Cardiac fibroblast (primary cell): ENCODE measurements at places on chromosomes 5 and 9.

GRCh38 chr5:77844623-77845323 is 68.6 kb upstream of the TBCA start:
- no peak for DNase-seq

GRCh38 chr5:127373858-127374491 is 83.4 kb downstream of the MEGF10 start:
- DNase-seq, result no peak

GRCh38 chr5:180832638-180833068 is 28.4 kb downstream of the ZFP62 start:
- no peak for DNase-seq

DNA sequence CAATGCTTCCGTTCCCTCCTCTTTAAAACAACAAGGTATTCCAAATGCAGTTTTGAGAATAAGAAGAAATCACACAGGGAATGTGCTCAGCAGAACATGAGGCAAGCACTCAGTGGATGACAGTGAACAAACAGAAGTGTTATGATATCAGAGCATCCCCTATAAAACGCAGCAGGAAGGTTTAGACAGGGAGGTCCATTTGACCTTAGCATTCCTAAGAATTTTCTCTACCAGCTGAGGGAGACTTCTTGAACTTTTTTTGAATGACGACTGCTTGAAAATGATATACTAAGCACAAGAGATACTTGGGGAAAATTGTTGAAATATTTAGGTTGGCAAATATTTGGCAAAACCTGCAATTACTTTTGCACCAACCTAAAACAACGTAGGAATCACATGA is 3.9 kb downstream of the AMACR start:
- DNase-seq, result no peak

DNA sequence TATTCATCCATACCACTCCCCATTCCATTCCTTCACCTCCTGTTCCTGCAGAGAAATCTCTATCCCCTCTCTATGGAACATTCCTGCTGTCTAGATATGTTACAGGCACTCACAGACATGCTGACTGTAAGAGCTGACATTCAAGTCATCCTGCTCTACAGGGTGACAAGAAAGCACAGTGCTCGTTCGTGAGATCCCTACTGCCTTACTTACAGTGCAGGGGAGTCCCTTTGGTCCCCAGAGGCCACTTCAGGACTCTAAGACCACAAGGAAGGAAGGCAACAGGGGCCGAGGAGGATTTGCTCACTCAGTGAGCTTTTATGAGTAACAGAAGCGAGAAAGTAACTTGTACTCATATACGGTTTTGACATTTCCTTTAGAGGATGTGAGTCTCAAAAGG is 110.5 kb downstream of the GAS1 start:
- no peak for DNase-seq

GRCh38 chr9:129776566-129776937 is 23.7 kb upstream of the PTGES start:
- peak; percentile 64 for DNase-seq

- DNase-seq, result peak; percentile 54
These were observed 428 bp downstream of the EFNA5 start for GRCh38 chr5:107670087-107670931.
